ENCODE measurements at places on chromosomes 1 and 21.

DNA sequence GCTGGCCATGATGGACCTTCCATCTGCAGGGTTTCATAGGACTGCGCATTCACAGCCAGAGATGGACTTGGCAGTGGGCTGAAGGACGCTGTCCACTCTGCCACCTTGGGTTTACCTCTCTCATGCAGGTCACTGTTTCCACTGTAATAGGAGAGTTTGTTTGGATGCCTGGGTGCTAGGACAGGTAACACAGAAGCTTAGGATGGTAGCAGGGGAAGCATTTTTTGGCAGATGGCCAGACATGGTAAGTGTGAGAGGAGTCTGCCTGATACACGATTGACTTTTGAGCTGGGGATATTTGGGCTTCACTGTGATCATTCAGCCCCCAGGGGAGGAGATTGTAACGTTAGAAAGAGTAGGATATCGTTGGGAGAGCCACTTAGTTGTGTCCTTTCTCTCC, 11.8 kb downstream of the PSEN2 start:
- DNase-seq = no peak

DNA sequence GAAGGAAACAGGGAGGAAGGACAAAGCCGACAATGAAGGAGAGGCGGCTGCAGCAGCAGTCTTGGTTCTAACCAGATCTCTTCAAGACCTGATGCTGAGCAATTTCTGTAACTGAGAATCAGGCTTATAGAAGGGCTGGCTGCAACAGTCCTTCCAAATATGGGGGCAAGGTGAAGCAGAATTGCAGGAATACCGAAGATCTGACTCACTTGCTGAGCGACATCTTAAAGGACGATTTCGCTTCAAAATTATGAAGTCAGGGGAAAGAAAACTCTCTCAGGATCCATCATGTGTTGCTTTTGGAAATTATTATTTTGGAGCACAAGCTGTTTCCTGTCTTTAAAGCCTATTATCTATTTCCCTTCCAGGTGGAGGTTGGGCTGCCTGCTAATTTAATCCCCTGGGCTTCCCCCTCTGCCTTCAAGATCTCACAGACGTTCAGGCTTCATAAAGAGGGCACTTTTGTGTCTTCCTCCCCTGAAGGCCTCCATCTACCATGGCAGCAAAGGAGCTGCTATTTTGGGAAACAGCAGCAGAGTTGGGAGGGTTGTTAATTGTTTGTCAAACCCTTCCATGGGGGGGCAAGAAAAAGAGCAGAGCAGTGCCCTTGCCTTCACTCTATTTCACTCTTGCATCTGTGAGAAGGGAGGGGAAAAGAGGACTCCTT, 10.8 kb upstream of the IER5 start:
- DNase-seq = no peak

DNA sequence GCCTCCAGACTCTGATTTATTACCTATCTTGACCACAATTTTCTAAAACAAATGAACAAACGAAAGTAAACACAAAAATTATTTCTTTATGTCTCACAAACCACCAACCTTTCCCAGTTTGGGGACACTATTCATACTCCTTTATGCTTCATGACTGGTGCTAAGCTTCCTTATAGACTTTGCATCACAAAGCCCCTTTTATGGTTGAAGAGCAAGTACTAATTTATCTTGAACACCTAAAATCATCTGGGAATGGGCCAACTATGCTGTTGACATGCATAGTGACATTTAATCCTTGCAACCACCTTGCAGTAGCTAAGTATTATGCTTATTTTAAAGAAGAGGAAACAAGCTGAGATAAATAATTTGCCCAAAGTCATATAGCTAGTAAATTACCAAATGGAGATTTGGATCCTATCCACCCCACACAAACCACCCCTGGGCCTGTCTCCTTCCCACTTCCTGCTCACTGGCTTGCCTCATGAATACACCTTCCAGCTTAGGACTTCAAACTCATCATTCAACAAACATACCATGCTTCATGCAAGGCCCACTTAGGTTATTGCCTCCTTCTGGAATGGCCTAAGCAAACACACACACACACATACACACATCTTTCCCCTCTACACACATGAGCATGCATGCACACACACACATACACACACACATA, 192.2 kb downstream of the PLPP3 start:
- no peak for DNase-seq

GRCh38 chr1:20496241-20496661, 10.2 kb upstream of the CAMK2N1 start:
- DNase-seq = no peak

DNA sequence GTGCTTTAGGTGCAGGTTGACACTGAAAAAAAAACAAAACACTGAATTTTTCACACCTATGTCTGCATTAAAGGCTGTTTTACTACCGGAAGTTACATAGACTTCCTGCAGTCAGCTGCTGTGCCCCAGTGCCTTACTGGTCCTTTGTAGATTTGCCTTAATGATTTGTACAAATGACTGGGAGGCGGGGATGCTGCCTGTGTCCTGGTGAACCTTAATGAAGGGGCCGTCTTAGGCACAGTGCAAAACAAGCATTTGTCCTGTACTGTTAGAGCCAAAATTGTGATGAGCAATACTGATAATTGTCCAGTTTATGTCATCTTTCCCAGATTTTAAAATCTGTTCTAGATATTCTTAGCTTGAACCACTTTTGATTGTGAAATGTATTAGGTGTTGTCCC, 90.9 kb upstream of the PGD start:
- no peak for DNase-seq

DNA sequence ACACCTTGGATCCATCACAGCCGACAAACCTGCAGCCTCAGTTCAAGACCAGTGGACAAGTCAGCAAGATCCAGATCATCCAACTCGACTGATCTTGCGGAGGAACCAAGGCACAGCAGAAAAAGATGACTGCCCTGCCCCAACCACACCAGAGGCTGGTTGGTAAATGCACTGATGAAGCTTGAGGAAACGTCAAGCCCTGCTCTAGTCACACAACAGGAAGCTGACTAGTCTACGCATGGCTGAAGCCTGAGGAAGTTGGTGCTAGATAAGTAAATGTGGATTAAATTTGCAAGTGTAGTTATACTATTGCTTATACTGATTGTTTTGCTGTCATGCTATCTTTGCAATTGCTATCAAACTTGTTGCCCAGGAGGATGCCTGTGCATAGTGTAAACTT, 89.0 kb downstream of the LIPI start:
- no peak for DNase-seq

Data from stimulated activated CD8-positive, alpha-beta memory T cell treated with anti-CD3 and anti-CD28 coated beads, Interleukin-4, amount 100 ng/mL, for 1 hour (primary cell).